Hematopoietic multipotent progenitor cell (in vitro differentiated cells): ENCODE measurements at places on chromosomes 11 and 22.

GRCh38 chr11:126914941-126915340 is 85.6 kb downstream of the KIRREL3 start:
- no peak for DNase-seq

DNA sequence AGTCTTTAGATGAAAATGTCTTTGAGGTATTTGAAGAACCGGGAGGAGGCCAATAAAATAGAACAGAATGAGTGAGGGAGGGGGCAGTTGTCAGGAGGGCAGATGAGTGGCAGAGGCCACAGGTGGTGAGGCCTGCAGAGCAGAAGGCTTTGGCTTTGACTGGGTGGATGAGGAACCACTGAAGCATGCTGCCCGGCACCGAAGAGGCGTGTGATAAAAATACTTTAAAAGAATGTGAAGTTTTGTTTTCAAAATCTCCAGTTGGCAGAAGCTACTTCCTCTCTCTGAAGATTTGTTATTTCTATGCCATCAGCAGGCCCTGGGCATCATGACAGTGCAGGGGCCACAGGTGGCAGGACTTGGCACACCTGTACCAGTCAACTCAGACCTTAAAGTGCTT is 6.3 kb downstream of the MS4A12 start:
- no peak for DNase-seq

- no peak for DNase-seq
Measured at GRCh38 chr11:111759376-111759775, 6.8 kb downstream of the PPP2R1B start.

- DNase-seq: no peak
Measured at GRCh38 chr11:85347291-85347690, 279.9 kb downstream of the DLG2 start.

DNA sequence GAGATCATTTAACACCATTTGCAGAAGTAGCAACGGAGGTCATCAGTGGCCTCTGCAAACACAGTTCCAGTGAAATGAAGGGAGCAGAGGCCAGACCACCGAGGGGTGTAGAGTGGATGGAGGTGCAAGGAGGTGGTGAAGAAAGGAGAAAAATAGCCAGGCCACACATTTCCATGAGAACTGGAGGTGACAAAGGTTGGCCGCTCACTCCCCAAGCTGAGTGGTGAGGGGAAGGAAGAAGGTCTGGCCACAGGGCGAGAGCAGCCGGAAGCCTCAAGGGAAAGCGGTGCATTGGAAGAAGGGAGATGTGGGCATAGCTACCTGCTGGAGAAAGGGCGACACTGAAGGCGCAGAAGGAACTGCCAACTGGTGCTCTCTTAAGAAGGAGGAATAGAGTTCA is 20.1 kb upstream of the TMPRSS4 start:
- no peak for DNase-seq

- DNase-seq: no peak
Measured at GRCh38 chr22:40665312-40665711, 14.0 kb upstream of the MCHR1 start.

- no peak for DNase-seq
Measured at GRCh38 chr11:130464291-130464812, 15.9 kb downstream of the ADAMTS15 start.

GRCh38 chr11:129417458-129417857 is 41.8 kb downstream of the BARX2 start:
- DNase-seq: no peak

DNA sequence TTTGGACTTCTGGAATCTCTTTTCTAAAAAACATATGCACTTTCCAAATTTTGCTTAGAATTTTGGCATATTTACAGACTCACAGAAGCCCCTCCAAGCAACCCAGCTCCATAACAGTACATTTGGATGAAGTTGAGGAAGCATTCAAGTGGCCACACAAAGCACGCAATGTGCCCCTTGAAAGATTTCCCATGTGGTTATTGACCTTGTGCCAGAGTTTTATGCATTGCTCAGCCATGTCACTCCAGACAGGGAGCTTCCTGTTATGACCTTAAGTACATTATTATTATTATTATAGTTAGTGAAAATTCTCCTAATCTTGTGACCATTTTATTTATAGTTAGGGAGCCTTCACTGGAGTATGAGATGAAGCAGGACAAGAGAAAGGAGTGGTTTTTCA is 35.0 kb upstream of the BDNF start:
- DNase-seq: no peak

DNA sequence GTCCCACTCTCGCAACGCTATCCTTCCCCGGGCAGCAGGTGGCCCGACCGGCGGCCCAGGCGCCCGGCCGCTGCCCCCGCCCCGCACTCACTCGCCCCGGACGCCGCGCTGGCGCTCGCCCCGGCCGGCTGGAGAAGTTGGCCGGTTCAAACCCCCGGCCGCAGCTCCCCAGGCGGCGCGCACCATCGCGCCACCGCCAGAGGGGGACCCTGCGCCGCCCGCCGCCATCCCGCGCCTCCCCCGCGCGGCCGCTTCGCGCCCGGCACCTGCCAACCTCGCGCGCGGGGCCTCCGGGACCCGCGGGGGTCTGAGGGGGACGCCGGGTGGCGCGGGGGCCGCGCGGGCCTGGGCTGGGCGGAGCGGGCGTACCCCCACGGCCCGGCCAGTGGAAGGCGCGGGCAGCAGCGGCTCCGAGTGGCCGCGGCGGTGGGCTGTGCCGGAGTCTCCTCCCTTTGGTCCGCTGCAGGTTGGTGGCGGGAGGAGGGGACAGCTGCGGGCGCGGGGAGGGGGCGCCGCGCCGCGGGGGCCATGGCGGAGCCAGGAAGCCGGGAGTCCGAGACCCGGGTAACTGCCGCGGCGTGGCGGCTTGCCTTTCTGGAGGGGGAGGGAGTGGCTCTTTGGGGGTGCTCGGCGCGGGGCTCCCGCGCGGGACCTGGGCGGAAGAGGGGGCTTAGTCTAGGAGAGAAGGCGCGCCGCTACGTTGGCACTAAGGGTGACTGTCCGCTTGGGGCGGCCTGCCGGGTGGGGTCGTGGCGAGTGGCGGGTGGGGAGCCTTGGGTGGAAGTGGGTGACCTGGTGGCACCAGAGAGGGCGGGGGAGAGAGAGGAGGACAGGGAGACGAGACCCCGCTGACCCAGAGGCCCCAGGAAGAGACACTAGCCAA is at the start of the genes MPST and TST:
TSS of gene MPST (plus strand) at position 434 of the 883 bp plus-strand sequence. CDS start at position 529, 95 bp downstream.
TSS of gene TST (minus strand) at position 139 of the 883 bp plus-strand sequence. CDS start 715 bp downstream, outside the sequence.
- no peak for DNase-seq

DNA sequence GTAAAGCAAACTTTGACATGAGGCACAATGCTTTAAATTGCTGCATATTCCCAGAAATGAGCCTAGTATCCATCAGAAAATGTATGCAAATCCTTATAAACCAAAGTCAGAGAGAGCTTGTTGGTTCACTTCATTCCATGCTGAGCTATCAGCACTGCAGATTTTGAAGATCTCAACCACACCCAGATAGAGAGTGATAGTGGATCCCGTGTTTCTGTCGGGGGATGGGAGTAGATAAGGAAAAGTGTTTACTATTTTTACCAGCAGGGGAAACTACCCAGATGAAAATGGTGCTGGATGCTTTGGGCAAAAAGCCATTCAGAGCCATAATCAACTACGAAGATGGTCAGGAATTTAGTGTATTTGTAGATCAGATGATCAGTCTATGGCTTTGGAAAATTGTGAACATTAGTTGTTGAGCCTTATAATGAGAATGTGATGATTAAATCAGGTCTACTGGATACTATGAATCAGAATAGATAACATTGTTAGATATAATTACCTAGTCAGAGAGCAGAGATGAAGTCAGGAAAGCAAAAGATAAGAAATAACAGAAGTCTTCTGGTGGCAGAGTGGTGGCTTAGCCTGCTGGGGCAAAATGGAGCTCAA is 10.8 kb downstream of the OR51B6 start:
- DNase-seq: no peak

DNA sequence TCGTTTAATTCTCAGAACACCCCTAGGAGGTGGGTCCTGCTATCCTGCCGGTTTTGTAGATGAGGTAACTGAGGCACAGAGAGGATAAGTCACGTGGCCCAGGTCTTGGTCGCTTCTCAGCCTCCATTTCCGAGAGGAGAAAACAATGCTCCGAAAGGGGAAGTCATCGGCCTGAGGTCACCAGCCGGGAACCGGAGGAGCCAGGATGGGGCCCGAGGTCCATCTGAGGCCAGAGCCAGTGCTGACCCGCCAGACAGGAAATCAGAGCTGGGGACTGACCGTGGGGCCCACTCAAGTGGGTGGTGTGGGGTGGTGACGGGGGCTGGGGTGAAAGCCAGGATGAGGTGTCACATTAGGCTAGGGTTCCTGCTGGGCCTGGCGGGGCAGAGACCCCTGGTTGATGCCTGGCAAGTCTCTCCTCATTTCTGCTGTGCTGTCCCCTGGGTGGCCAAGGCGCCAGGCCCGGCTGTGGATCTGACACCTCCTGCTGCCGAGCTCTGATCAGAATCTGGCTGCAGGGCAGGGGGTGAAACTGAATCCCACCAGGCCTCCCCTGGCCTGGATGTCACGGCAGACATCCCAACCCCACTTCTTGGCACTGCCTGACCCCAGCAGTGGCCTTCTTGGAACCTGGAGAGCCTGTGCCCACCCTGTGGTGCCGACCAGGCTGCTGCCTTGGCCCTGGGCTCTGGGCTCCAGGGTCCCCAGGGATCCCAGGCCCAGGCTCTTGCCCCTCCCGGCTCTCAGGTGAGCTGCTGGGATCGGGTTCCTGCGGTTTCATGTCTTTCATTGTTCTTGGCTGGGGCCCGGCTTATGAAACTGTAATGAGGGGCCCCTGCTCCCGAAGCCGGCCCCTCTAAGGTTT is 12.0 kb downstream of the TRIOBP start:
- DNase-seq: no peak

GRCh38 chr11:109998921-109999320 is 94.3 kb upstream of the ZC3H12C start:
- DNase-seq: no peak

GRCh38 chr11:119422809-119423508 is at the start of gene THY1:
Gene THY1 (minus strand): TSS chr11:119423172. CDS start chr11:119420905, 2,267 bp downstream.
- DNase-seq: no peak

- DNase-seq: no peak
Measured at GRCh38 chr11:75325713-75326438, 25.6 kb downstream of the ARRB1 start.

DNA sequence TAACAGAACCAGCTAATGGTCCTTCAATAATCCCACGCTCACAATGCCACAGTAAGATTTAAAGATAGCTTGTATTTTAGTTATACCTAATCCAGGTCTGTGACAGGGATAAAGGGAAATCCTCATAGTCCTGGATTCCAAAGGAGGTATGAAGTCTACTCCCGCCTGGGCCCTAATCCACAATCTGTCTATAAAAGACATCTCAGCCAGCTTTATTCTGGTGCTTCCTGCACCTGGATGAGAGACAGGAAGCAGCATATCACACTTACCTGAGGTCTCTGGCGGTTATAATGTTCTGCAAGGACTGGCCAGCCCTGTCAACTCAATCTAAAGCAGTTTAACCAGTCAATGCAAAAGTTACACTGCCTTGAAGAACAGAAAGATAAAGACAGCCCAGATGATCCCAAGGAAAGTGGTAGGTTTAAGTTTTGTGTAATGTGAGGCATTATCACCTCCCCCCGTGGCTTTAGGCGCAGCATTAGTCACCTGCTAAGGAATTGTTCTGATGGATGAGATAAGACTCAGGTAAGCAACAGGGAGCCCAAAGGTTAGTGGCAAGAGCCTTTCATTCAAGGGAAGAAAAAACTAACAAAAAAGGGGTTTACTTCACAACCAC is 57.6 kb downstream of the PLEKHA7 start:
- no peak for DNase-seq

- DNase-seq: no peak
Measured at GRCh38 chr11:98365190-98365589, 655.6 kb upstream of the CNTN5 start.

DNA sequence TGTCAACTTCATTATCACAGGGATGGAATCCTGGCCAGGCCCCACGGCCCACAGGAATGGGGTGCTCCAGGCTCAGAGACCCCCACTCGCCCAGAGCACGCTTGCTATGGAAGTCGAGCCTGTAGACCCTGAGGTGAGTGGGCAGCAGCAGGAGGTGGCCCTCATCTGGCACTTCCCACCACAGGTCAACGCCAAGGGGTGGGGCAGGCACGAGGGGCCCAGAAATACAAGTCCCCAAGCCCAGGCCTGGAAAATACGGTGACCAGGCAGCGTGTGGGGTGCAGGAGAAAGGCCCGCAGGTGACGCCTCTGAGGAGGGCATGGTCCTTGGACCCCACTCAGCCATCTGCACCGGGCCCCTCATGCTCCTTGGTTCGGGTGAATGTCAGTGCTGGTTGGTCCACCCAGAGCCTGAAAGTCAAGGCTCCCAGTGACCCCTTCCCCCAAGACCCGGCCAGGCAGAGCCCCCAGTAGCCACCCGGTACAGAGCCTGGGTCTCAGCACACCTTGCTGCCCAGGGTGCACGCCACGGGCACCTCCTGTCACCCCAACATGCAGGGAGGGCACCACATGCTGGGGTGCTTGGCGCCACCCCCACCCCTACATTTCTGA is 2.4 kb downstream of the MOB2 start:
- no peak for DNase-seq

DNA sequence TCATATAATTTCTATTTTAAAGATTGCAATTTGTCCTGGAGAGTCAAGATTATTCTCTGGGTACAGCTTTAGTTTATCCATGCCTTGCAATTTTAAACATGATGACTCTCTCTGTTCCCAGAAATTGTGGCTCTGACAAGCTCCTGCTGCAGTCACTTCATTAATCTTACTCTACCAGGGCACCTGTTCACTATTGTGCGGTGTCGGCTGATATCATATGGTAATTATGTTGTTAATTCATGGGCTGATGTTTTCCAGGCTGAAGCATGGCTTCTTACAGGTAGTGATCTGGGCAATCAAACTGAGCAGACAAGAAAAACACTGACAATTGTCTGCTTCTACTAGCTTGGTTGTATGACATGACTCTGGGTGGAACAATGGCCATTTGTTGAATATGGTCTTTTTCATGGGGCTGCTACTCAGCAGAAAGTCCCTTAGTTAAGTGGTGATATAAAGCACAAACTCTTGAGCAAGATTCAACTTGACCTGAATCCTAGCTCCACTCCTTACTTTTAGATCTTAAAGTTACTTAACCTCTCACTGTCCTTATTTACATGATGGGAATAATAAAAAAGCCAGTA is 230.7 kb downstream of the FAT3 start:
- no peak for DNase-seq

GRCh38 chr22:45880716-45881523 is 96.0 kb downstream of the WNT7B start:
- no peak for DNase-seq

GRCh38 chr11:121887569-121887968 is 228.4 kb downstream of the BLID start:
- DNase-seq: no peak

- no peak for DNase-seq
Measured at GRCh38 chr11:29957431-29957830, 59.4 kb downstream of the KCNA4 start.

GRCh38 chr11:62340269-62340901 is 3.1 kb downstream of the ASRGL1 start:
- DNase-seq: peak; percentile 82
